ENCODE measurements at places on chromosomes 2 and 18.

DNA sequence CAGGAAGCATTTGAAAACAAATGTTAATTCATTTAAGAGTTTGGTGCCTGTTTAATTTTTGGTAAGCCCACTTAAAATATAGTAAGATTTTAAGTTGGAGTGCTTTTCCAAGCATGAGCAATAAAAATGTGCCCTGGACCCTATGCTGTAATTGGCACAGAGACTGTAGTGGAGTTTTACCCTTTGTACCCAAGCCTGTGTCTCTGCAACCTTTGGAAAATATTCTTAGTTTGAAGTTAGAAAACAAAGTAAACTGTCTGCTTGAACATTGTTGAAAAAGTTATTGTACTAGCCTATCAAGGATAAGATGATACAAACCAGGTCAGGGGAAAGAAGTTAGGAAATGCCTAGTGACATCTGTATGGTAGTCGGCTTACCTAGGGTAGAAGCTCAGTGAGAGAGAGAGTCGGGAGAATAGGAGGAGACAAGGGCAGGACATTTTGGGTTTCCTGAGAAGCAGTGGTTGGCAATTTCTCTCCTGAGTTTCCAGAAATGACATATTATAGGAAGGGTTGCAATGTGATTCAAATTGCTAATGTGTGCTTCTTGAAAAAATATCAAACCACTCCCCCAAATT is 66.5 kb downstream of the CCDC85A start:
- DNase-seq = no peak

DNA sequence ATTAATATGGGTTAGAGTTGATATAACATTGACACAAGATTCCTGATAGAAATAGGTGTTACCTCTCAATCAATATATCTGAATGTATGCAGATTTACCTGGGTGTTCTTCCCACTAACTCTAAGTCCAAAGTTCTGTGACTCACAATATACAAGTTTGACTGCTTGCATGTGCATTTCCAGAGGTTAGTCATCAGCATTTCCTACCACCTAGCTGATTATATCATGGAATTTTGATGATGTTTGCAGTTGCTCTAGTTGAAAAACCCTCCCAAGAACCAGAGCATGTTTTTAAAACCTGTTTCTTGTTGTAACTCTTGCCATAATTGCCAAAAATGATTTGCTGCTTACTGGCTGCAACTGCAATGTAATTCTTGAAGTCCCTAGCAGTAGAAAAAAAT is 15.0 kb upstream of the DSG1 start:
- no peak for DNase-seq

DNA sequence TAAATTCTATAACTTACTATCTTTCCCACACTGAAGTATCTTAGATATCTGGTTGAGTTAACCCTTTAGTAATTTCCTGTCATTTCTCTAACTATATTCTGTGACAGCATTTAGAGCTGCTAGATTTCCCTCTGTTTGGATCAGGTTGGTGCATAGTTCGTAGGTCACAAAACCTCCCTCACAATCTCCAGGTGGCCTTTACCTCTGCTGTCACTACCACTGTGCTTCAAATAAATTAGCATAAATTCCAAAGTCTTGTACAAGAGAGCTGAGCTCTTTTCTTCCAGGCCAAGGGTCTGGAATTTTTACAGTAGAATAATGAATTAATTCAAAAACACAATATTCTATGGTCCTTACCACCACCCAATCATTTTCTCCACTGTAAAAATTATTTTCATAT is 739.7 kb downstream of the ERBB4 start:
- peak; percentile 22 for DNase-seq

DNA sequence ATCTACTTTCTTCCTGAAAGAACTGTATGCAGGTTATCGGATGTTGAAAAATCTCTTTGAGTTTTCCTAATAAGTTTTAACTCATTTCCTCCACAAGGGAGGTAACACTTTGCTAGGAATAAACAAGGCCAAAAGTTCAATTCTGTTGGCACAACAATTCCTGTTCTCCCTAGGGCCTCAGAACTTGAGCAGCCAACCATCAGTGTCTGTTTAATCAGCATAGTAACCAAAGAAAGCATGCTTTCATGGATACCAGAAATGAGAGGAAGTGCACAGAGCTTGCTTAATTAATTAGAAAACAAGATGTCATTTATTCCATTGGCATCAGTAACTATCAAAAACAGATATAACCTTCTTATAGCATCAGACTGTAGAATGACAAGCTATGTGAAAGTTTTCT is 503.2 kb upstream of the CNTNAP5 start:
- DNase-seq = no peak

DNA sequence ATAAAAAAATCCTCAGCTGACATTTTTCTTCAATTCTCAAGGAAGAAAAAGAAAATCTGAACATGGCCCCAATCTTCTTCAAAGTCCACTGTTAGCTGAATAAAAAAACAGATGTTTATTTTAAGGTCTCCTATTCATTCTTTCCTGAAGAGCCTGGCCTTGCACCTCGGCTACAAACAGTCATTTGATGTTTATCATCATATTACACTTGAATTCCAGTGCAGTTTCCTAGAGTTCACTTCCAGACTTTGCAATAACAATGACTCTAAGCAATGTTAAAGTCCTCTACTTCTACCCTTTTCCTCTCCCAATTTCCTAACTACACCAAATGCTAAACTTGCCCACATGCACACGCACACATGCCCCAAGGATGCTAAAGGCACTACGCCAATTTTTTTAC is 70.1 kb downstream of the NOL10 start:
- no peak for DNase-seq

GRCh38 chr2:16481351-16481750 is 184.3 kb downstream of the CYRIA start:
- no peak for DNase-seq

DNA sequence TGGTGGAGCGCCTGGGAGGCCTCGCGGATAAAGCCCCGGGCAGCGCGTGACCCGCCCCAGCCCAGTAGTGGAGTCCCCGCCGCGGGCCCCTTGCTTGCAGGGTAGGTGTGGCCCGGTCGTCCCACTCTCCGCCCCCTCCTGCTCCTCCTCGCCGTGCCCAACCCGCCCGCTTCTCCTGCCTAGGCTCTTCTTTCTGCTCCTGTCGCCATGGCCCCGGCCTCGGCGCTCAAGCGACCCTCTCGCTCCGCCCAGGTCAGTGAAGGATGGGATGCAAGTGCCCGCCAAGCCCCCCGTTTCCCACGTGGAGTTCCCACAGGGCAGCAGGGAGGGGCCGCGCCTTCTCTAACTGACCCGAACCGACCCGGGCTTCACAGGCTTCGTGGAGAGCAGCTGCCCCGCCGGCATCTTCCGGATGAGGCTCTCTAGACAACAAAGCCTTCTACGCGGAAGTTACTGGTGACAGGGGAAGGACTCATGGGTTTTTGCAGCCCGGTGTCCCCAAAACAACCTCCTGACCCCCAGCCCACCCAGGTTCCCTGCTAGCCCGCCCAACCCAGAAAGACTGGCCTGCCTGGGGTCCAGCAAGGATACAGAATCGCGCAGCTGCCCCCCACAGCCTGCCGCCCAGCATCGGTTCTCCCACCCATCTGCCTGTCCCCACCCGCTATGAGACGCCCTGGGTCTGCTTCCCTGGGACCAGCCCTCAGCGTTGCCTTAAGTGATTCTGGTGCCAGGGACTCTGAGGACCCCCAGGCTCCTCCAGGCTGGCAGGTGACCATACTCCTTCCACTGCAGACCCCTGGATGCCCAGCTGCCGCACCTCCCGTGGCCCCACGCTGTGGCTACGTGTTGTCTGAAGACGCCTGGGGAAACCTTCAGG is 32.8 kb downstream of the TTC32 start:
- peak; percentile 62 for DNase-seq

- DNase-seq = no peak
Observed at GRCh38 chr2:76998704-76999103, 523.5 kb downstream of the LRRTM4 start.

- no peak for DNase-seq
Observed at GRCh38 chr2:12180031-12180430, 433.6 kb downstream of the LPIN1 start.

- no peak for DNase-seq
Observed at GRCh38 chr2:104344306-104344705, 509.6 kb upstream of the POU3F3 start.

DNA sequence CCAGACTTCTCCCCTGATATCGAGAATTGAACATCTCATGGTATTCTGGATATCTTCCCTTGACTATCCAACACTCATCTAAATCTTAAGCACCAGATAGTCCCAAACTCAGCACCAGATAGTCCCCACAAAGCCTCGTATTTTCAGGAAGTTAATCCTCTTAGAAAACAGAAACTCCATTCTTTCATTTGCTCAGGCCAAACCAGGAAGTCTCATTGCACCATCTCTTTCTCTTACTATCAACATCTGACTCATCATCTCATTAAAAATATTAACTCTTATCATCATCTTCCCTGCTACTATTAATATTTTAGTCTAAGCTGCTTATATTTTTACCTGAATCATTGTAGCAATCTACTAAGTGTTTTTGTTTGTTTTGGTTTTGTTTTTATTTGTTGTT is 286.4 kb downstream of the GALNT13 start:
- no peak for DNase-seq

DNA sequence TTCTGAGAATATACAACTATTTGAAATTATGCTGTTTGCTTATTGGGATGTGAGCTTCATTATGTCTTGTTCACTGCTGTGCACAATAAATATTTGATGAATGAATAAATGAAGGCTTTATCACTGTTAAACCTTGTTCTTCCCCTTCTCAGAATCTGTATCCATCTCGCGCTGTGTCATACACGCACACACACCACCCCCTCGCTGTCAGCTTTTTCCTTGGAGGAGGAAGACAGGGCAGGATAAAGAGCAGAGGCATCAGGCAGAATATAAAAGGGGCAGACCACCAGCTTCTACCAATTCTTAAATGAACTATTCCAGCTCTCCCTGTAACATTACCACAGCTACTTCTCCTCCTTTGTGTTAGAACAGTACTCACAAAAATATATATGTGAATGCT is 75.0 kb downstream of the CD226 start:
- no peak for DNase-seq

DNA sequence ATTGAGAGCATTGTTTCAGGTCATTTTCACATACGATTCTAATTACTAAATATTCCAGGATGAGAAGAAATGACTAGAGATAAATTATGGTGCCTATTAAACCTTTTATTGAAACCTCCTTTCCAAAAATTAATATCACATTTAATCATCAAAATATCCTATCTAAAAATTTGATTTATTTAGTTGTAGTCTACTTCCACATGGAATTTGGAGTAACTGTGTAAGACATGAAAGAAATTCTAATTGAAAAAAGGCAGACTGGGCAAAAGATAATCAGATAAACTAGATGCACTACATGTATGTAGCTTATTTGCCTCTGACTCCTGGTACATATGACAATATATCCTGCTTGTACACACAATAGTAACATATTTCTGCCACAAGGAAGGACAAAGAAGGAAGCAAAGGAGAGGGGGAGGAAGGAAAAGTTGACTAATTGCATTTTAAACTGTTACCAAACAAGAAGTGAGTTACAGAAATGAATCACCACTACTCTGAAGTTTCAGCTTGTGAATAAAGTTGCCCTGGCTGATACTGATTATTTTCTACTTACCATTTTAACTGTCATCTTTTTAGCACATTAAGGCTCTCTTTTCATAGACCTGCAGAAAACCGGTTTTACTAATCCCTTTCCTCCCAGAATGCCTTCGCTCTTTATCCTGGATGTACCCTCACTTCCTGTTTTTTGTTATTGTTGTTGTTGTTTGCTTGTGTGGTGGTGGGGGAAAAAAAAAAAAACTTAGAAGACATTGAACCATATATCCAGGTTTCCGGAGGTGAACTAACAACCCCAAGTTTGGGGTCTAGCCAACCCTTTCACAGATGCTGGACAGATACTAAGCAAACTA is 28.4 kb downstream of the NRXN1 start:
- no peak for DNase-seq

- no peak for DNase-seq
Observed at GRCh38 chr2:647003-647560, 30.1 kb downstream of the TMEM18 start.

DNA sequence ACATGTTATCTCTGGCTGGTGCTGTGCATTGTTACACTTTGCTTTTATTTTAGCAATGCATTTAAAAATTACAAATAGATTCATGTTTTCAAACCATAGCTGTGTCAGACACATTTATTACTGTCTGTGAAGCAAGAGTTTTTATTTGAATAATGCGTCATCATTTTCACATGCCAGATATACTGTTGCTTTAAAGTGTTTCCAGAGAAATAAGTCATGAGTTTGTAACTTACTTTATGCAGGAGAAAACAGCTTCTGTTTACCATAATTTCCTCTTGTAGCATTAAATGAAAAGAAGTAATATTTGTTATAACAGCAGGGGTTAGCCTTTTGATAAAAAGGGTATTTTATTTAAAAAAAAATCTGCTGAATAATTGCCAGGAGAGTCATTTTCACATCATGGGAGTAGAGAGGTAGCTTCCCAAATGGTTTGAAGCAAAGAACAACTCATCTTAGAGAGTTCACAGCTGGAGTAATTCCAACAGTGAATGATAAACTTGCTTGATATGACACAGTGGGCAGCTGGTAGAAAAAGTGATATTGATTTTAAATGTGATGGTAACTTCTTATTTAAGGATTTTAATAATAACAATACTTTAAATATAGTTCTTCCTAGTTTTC is 1274.5 kb upstream of the CRIM1 start:
- DNase-seq = no peak

- DNase-seq = no peak
Observed at GRCh38 chr2:172994864-172995263, 80.8 kb upstream of the MAP3K20 start.

- DNase-seq = peak; percentile 37
Observed at GRCh38 chr2:237614151-237614720, 13.2 kb upstream of the LRRFIP1 start.

- no peak for DNase-seq
Observed at GRCh38 chr2:231058761-231059550, 2.3 kb downstream of the PSMD1 start.

DNA sequence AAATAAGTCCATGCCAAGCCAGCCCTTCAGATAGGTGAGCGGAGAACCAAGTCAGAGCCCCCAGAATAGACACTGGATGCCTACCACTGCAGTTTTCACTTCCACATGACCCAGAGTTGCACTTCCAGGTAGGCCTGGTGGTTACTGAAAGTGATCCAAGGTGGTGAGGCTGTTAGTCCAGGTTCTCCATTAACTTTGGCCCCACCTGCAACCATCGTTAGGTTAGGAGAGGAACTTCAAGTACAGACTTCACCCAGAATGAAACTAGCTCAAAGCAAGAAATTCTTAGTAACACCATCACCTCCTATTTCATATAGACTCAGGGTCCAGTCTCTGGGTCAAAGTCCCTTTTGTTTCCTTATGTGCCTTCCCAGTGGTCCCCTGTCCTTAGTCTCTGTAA is 293.1 kb upstream of the ID2 start:
- no peak for DNase-seq

GRCh38 chr18:9482790-9483189 is 7.5 kb downstream of the RALBP1 start:
- DNase-seq = no peak
